ENCODE measurements at places on chromosomes 1 and 21.

GRCh38 chr1:9086045-9086444, 16.6 kb upstream of the SLC2A5 start:
- no peak for DNase-seq

DNA sequence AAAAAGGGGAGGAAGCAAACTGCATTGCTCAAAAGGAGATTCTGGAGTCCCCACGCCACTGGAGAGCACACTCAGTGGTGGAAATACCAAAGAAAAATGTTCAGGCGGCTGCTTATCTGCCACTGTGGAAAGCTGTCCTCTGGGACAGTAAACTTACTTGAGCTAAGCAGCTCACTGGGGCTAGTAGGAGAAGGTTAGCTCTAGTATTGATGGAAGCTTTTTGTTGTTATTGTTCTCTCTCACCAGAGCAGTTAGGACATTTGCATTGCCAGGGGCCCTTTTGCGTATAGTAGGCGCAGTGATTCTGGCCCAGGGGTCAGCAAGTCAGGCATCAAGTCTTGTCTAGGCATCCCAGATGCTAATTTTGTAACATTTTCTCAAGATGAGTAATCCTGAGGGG, 15.6 kb downstream of the BACE2 start:
- DNase-seq, result no peak

DNA sequence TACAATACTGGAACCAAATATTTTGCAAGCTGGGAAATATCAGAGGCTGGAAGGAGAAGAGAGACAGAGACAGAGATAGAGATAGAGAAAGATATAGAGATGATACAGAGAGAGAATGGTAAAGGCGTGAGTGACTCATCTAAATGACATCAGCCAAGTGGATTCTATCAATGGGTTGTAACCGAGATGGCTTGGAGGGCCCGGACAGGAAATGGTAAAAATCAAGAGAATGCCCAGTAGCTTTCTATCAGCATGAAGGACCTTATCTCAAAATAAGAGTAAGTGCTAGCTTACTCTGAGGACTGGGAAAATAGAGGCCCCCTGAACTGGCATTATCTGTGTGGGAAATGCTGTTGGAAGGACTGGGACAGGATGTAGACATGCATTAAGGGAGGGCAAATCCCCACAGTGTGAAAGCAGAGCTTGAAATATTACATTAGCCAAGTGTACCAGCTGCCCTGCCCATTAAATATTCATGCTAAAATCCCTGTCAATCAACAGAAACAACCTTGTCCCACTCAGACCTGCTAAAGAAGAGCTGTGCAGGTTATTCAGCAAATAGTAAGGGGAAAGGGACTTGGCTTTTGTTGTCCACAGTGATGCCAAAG, 76.6 kb upstream of the ZNF644 start:
- peak; percentile 89 for DNase-seq

- DNase-seq, result no peak
These were observed 293.3 kb upstream of the NR5A2 start for GRCh38 chr1:199734186-199734585.

GRCh38 chr1:11059155-11059967, 457 bp downstream of the SRM start:
- peak; percentile 44 for DNase-seq

DNA sequence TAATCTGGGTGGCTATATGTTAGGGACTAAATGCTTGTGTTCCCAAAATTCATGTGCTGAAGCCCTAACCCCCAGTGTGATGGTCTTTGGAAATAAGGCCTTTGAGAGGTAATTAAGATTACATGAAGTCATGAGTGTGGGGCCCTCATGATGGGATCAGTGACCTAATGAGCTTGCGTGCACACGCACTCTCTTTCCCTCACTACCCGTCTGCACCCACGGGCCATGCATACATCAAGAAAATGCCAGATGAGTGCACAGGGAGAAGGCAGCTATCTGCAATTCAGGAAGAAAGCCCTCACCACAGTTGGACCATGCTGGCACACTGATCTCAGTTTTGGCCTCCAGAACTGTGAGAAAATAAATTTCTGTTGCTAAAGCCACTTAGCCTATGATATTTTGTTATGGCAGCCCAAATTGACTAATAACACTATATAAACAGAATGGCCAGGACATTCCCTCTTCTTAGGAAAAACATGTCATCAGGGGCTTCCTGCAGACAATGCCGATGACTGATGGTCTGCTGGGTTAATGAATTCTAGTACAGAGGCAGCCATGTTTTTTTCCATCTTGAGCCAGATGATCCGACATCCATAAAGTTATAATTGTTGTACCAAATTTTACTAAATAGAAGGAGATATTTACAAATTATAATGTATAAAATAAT, 18.1 kb upstream of the MYOG start:
- no peak for DNase-seq

DNA sequence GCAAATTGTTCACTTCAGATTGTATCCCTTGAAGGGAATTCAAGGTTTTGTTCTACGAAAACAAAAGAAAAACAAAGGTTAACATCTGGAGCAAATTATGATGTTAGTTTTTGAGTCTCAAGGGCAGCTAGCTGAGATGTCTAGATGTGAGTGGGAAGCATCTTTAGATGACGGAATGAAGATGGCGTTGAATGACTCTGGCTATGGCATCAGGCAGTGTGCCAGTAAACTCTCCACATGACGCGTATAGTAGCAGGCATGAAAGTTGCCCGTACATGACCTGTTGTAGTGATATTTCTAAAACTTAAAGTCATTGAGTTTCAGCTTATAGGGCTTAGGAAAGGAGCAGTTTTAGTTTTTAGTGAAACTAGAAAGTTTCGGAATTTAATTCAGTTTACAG, 12.3 kb upstream of the SDC3 start:
- DNase-seq, result no peak

DNA sequence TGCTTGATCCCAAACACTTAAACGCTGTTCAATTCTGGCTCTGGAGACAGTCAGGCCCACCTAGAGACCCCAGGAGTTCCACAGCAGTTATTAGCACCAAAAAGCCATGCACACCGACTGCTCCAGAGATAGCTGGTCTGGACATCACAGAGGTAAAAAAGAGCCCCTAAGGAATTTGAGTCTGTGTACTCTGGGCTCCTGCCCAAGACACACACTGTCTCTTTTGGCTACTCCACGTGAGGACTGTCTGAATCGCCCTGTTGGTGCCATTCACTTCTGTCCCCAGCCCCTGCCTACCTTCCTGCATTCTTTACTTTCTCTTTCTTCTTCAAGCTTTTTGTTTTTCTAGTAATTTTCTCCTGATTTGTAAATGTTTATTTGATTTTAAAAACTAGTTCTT, 197.4 kb downstream of the ADGRL2 start:
- peak; percentile 23 for DNase-seq

- no peak for DNase-seq
These were observed at the start of gene LEMD1 for GRCh38 chr1:205421798-205422197. Gene LEMD1 (minus strand): TSS chr1:205422056. CDS start chr1:205420536, 1,520 bp downstream.

GRCh38 chr1:114130213-114130612, 23.5 kb downstream of the SYT6 start:
- no peak for DNase-seq

DNA sequence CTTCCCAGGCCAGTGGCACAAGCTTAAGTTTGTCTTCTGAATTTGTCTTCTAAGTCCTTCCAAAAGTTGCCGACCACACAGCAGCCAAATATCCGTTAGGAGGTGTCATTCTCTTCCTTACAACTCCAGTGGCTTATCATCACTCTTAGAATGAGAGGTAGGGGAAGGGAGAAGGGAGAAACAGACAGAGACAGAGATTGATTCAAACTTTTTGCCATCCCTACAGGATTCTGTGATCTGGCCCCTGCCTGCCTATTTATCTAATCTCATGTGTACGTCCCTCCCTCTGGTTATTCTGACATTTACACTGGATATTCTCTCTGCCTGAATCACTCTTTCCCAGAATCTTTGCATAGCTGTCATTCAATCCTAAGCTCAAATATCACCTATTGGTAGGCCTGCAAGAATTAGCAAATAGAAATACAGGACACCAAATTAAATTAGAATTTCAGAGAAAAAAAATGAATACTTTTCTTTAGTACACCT, 488 bp upstream of the GNL2 start:
- no peak for DNase-seq

DNA sequence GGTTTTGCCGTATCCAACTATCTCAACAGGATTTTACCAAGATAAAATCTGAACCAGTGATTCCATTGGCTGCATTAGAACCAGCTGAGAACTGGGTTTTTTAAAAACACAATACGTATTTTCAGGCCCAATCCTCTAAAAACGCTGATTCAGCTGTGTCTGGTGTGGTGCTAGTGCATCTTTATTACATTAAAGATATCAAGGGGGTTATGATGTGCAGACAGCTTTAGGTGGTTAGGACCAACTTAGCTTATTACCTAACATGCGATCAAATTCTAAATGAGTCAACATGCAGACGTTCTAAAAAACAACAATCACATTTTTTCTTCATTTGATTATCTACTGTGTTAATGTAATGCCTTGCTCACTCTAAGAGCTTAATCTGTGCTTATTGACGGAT, 32.0 kb upstream of the EXO1 start:
- no peak for DNase-seq

DNA sequence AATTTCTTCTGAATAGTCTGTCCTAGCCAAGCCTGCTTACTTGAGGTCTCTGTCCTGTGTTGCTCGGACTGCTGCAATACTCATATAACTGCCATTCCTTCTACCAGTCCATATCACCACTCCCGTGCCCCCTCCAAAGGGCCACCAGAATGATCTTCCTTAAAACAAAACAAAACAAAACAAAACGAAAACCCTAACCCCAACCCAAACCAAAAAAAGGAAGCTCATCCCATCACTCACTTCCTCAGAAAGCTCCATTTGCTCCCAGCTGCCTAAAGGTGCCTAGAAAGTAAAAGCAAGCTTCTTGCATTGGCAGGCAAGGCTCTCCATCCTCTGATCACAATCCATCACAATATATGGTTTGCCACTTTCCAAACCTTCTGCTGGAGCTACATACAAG, 20.3 kb downstream of the USP24 start:
- no peak for DNase-seq

DNA sequence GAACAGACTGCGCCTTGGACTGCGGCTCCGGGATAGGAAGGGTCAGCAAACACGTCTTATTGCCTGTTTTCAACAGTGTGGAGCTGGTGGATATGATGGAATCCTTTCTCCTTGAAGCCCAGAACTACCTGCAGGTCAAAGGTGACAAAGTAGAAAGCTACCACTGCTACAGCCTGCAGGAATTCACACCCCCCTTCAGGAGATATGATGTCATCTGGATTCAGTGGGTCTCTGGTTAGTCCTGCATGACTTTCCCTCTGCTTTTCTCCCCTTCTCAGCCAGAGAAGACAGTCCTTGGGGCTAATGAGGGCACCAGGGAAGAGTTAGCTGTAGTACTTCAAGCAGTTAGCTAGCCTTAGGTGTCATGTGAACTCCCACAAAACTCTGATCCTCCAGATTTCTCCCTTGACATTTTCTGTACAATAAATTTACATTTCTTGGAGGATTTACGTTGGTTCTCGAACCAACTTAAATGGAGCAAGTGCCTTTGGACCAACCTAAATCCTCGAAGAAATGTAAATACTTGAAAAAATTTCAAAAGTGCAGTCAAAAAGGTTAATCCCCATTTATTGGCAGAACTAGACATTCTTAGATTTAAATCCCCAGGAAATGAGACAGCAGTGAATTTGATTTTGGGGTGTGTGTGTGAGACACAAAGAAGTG, 20.9 kb downstream of the NTMT2 start:
- DNase-seq, result peak; percentile 13

- no peak for DNase-seq
These were observed 235.1 kb downstream of the KIF26B start for GRCh38 chr1:245389873-245390272.

DNA sequence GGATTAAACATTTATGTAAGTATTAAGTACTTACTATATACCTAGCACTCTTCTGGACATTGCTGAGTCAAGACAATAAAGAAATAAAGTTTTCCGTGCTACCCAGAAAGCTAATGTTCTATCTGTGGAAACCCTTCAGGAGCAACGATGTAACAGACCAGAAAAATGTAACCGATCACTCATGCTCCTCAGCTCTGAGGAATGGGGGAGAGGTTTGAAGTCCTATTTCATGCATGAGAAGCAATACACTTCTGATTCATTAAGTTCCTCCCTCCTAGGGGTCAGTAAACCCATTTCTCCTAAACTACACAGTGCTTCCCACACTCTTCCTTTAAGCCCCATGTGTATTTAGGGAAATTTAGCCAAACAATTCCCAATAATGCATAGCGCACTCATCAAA, 25.6 kb upstream of the KAZN start:
- no peak for DNase-seq

Measured in eye (tissue), 1 donor.